ENCODE measurements at places on chromosomes 5 and 9.

DNA sequence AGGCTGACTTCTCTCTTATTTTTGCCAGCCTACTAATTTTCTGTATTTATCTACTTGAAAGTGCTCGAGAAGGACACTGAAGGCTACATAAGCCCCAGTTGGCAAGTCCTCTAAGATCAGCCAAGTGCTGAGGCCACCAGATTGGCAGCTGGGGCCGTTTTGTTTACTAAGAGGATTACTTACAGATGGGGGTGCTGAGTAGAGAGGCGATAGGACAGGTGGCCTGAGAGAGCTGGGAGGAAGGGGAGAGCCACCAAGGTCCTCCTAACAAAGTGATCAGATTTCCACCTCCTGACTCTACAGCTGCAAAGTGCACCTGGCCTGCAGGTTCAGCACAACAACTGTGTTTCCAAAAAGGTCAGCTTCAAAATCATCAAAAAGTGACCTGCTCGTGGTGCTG, 32.9 kb downstream of the FRMD3 start:
- DNase-seq, result no peak

GRCh38 chr5:176339304-176339703, 22.3 kb downstream of the KIAA1191 start:
- DNase-seq, result no peak

GRCh38 chr9:95333426-95333825, 15.9 kb upstream of the FANCC start:
- DNase-seq, result no peak

DNA sequence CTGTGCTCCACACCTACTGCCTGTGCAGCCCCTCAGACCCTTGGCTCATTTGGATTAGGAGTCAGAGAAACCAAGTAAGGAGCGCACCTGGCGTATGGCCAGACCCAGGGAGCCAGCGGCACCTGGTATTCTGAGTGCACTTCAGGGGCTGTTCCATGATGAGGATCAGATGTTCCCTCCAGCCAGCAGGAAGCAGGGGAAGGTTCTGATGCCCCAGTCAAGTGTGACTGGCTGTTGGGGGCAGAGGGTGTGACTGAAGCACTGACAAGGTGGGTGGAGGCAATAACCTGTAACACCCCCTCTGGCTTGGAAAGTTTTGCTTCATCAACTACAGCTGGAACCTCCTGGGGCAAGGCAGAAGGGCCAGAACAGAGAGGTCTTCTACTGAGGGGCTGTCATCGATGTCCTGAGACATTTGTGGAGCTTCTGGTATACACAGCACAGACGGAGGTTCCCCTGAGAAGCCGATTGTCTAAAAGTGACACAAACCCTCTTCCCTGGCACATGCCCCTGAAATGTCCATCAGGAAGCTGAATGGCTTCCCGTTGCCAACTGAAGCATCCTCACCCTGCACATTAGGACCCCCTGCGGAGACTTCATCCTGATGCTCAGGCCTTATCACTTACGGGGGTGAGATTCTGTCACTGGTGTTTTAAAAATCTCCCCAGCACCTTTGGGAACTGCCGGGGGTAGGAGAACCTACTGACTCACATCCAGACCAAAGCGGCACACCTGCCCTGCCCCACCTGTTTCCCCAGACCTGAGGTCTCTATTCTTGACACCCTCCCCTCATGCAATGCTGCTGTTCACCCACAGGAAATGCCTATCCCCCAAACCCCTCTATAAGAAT, 21.1 kb downstream of the TRAF1 start:
- DNase-seq, result no peak

GRCh38 chr5:52897238-52897614, 91.9 kb upstream of the ITGA2 start:
- no peak for DNase-seq

DNA sequence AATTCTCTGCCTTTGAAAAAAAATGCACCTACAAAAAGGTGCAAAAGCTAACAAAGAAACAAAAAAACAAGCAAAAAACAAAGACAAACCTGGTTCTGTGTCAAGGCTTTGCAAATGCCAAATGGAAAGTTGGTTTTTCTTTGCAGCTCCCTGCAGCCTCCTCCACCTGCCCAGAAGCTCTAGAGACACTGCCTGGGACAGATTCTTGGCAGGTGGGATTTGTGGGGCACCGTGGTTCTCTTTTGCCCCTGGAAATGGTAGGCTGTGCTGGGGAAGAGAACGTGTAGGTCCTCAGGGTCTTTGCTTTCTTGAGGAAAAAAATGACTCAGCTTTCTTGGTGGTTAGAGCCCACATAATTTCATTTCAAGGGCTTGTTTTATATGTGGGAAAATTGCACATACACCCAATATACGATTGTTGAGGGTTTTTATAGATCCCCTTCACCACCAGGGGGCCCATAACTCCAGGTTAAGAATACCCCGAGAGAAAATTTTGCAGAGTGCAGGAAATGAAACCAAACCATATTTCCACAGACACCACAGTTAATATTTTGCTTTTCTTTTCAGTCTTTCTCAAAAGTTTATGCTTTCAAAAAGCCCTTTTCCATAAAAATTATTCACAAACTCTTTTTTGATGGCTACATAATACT, 58.7 kb downstream of the NXNL2 start:
- no peak for DNase-seq

DNA sequence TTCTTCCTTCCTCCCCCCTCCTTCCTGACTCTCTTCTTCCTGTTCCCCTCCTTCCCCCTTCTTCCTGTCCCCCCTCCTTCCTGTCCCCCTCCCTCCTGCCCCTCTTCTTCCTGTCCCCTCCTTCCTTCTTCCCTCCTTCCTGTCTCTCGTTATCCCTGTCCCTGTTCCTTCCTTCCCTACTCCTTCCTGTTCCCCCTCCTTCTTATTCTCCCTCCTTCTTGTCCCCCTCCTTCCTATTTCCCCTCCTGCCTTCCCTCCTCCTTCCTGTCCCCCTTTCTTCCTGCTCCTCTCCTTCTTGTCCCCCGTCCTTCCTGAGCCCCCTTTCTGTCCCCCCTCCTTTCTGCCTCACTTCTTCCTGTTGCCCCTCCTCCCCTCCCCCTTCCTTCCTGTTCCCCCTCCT, 70.6 kb downstream of the COL5A1 start:
- no peak for DNase-seq

DNA sequence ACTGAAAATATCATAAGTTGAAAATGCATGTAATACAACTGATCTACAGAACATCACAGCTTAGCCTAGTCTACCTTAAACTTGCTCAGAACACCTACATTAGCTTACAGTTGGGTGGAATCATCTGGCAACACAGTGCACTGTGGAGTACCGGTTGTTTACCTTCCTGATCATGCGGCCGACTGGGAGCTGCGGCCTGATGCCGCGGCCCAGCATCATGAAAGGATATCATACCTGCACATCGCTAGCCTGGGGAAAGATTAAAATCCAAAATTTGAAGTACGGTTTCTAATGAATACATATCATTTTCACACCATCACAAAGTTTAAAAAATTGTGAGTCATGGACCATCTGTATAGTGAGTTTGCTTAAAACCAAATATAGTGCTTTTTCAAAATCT, 1.8 kb downstream of the HACD4 start:
- DNase-seq, result no peak

DNA sequence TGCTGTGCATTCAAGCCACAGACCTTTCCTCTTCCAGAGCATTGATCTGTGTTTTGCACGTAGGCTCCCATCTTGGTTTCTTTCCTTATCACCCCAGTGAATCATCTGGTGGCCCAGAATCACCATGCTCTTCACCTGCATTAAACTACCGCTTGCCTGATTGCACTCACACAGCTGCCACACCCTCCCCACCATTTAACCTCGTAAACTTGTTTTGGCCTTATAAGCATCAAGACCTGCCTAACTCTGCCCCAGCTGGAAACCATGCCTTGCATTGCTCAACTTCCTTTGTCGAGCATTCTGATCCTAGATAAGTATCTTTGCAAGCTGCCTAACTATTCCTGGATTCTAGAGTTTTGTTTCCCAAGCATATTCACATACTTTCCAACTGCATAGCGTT, 369.6 kb upstream of the SEMA6A start:
- DNase-seq, result no peak

DNA sequence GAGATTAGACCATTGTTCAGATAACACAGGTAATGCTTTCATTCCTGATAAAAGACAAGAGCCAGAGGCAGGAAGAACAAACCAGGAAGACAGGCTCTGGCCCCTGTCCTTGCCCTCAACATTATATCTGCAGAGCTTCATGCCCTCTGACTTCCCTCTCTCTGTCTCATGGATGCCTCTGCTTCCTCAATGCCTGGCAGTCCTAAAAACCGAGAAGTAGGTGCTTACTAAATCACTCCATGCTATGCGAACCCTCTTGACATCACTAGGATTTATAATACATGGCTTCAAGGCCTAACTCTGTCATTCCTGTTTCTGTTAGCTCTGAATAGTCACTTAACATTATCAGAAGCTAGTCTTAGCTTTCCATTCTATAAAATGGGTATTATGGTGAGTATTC, 117.8 kb downstream of the TLR4 start:
- no peak for DNase-seq

DNA sequence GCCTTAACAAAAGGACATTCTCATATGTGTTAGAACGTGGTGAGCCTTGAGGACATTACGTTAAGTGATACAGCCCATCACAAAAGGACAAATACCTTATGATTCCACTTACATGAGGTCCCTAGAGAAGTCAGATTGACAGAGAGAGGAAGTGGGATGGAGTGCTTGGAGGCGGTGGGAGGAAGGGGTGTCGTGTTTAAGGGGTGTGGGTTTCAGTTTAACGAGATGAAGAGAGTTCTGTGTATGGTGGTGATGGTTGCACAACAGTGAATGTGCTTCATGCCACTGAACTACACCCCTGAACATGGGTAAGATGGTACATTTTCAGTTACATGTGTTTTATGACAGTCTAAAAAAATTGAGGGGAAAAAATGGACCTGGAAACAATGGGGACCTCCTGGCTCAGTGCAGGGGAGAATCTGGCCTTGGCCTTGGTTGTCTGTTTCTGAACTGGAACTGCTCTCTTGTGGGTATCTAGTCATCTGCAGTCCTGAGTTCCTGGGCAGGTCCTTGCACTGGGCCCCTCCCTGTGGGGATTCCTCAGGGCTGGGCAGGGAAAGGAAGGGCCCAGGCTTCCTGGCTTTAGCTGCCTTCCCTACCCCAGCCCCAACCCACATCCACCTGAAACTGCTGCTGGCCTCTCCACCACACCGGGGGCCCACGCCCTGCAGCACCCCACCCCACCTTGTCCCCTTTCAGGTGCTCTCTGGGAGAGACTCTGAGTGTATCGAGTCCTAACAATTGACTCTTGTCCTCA, 17.8 kb downstream of the LRRC8A start:
- DNase-seq, result no peak

- DNase-seq, result no peak
Observed at GRCh38 chr9:37220971-37221370, 100.6 kb downstream of the ZCCHC7 start.

- DNase-seq, result no peak
Observed at GRCh38 chr9:115226152-115226551, 108.2 kb upstream of the TNC start.

DNA sequence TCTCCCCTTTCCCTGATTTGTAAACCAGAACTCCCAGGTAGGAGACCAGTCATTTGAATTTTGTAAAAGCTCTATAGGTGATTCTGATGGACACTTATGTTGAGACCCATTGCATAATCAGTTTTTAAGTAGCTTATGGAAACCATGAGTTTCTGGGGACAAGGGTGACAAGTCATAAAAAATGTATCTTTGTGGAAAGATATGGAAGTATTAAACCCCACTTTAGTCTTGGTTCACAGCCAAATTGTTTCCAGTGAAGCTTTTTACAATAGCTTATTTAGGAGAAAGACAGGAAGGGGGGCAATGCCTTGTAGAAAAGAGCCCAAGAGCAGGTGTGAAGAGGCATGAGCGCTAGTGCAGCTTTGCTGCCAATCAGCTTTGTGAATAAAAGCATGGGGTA, 453 bp upstream of the CCL28 start:
- DNase-seq, result no peak

- no peak for DNase-seq
Observed at GRCh38 chr9:34983209-34983608, 6.3 kb upstream of the DNAJB5 start.

DNA sequence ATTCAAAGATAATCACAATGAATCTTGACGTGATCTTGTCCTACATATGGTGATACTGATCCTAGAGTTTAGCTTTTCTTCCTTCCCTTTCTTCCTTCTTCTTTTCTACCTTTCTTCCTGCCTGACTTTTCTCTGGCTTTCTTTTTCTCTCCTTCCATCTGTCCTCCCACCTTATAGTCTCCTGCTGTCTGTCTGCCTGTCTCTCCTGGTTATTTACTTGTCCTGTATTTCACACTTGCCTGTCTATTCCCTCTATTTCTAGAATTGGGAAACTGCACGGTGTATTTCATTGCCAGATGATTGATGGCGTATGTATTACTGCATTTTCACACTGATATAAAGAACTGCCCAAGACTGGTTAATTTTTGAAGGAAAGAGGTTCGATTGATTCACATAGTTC, 718.1 kb upstream of the CDH6 start:
- no peak for DNase-seq

Measured in heart right ventricle (tissue), 16 donors.